Mesothelial cell of epicardium (in vitro differentiated cells): ENCODE measurements at places on chromosomes 6 and 20. TPM values are rescaled to one million over a fixed set of nuclear protein-coding genes. Genes with fewer than 3 reads are reported as not detected.

- H3K27me3 ChIP-seq: no peaks in the 10 kb centered on the region
- no peak overlapping the region for H3K27ac ChIP-seq
- no peak for DNase-seq
- H3K36me3 ChIP-seq: peaks cover 16% of the 10 kb centered on the region
- peaks cover 20% of the 10 kb centered on the region for H3K4me1 ChIP-seq
- no peak overlapping the region for H3K4me3 ChIP-seq
These were observed 4.7 kb downstream of the RNASET2 start for GRCh38 chr6:166951670-166952060.

The PHACTR3 gene
- 0.11 to 0.16 TPM (median 0.16 TPM) in 3 replicates for total RNA-seq

DNA sequence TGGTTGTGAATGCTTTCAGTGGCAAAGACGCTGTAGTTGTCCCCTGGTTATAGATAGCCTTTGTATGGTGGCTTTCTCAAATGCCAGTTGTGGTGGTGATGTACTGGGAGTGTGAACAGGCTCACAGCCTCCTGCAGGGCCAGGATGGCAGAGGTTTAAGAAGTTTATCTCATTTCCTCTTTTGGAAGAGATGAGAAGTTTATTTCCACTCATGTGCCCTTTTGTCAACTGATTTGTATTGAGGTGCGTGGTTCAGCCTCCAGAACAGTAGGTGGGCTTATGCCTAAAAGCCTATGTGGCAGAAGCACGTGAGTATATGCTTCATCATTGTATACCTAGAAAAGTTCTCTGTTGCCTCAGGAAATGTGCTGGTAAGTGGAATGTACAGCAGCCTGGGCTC is 13.7 kb upstream of the ZFP57 start:
- H3K27me3 ChIP-seq: no peaks in the 10 kb centered on the region
- no peaks in the 10 kb centered on the region for H3K4me1 ChIP-seq
- H3K36me3 ChIP-seq: peaks cover 1% of the 10 kb centered on the region
- DNase-seq: no peak
- no peak overlapping the region for H3K27ac ChIP-seq

- DNase-seq: no peak
- no peaks in the 10 kb centered on the region for H3K27me3 ChIP-seq
- no peaks in the 10 kb centered on the region for H3K36me3 ChIP-seq
- peaks cover 10% of the 10 kb centered on the region for H3K4me1 ChIP-seq
- no peak overlapping the region for H3K4me3 ChIP-seq
These were observed 17.1 kb upstream of the TINAG start for GRCh38 chr6:54291146-54291545.

GRCh38 chr6:158780988-158781691 is 38.0 kb downstream of the EZR start:
- H3K27me3 ChIP-seq: no peaks in the 10 kb centered on the region
- peaks cover 27% of the 10 kb centered on the region for H3K4me1 ChIP-seq
- H3K4me3 ChIP-seq: peak overlapping the region; percentile 32

DNA sequence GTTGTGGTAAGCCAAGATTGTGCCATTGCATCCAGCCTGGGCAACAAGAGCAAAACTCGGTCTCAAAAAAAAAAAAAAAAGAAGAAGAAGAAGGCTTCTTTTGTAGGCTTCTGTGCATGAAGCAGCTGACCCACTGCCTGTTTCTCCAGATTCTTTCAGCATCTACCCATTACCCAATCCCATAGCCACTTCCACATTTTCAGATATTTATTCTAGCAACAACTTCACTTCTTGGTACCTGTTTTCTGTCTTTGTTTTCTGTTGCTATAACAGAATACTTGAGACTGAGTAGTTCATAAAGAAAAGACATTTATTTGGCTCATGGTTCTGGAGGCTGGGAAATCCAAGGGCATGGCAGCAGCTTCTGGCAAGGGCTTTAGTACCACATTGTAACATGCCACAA is 95.3 kb upstream of the SGK1 start:
- no peak overlapping the region for H3K4me3 ChIP-seq
- H3K4me1 ChIP-seq: peaks cover 17% of the 10 kb centered on the region
- no peak overlapping the region for H3K27ac ChIP-seq
- DNase-seq: no peak
- no peaks in the 10 kb centered on the region for H3K27me3 ChIP-seq

- peaks cover 16% of the 10 kb centered on the region for H3K4me1 ChIP-seq
- H3K27ac ChIP-seq: no peak overlapping the region
- no peak for DNase-seq
- H3K4me3 ChIP-seq: no peak overlapping the region
These were observed 147.8 kb upstream of the EPHA7 start for GRCh38 chr6:93567164-93567563.

DNA sequence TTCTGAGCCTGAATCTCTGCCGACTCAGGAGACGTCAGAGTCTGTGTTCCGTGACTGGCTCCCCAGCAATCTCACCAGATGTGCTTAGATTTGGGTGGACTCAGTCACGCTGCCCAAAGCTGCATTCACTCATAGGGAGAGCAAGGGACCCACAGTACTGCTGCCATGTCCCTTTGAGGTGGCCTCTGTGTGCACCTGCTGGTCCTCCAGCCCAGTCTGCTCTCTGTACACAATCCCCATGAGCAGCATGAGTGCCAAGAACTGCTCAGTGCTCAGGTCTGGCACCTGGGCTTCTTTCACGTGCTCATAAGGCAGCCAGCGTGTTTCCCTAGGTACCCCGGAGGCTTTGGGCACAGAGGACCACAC is 44.2 kb upstream of the TIAM2 start:
- no peak for DNase-seq
- peaks cover 2% of the 10 kb centered on the region for H3K4me1 ChIP-seq
- H3K27me3 ChIP-seq: no peaks in the 10 kb centered on the region
- H3K27ac ChIP-seq: no peak overlapping the region
- H3K4me3 ChIP-seq: no peak overlapping the region

- H3K36me3 ChIP-seq: no peaks in the 10 kb centered on the region
- H3K4me3 ChIP-seq: no peak overlapping the region
These were observed 5.7 kb upstream of the L3MBTL3 start for GRCh38 chr6:130012728-130013127.

- H3K4me1 ChIP-seq: peaks cover 39% of the 10 kb centered on the region
- no peak for DNase-seq
- no peaks in the 10 kb centered on the region for H3K36me3 ChIP-seq
- H3K4me3 ChIP-seq: no peak overlapping the region
- H3K27me3 ChIP-seq: no peaks in the 10 kb centered on the region
These were observed 503.8 kb upstream of the MARCKS start for GRCh38 chr6:113353392-113353791.

DNA sequence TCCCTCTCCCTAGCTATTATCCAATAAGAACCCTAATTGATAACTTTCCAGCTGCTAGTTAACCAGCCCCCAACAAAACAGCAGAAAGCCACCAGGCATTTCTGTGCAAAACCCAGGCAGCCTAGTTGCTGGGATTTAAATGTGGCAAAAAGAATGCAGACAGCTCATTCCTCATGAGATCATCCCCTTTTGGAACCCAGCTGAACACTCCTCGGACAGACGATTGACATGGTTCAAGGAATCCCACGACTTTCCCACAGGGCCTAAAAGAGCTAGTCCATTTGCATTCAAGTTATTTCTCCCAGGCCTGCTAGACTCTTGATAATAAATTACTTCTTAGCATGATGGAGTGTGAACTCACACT is 24.0 kb downstream of the JAG1 start:
- peak overlapping the region; percentile 37 for H3K27ac ChIP-seq
- H3K4me3 ChIP-seq: no peak overlapping the region
- peaks cover 89% of the 10 kb centered on the region for H3K4me1 ChIP-seq
- no peaks in the 10 kb centered on the region for H3K27me3 ChIP-seq

The KCNQ5 gene
- 4.8 to 5.4 TPM (median 5.2 TPM) in 3 replicates for total RNA-seq
